ENCODE measurements at places on chromosomes 7 and 10.
A peak's percentile ranks its signal among the peaks of the same experiment; 100 is the strongest.

- DNase-seq: no peak
Measured at GRCh38 chr7:70439651-70440050, 692.3 kb upstream of the GALNT17 start.

DNA sequence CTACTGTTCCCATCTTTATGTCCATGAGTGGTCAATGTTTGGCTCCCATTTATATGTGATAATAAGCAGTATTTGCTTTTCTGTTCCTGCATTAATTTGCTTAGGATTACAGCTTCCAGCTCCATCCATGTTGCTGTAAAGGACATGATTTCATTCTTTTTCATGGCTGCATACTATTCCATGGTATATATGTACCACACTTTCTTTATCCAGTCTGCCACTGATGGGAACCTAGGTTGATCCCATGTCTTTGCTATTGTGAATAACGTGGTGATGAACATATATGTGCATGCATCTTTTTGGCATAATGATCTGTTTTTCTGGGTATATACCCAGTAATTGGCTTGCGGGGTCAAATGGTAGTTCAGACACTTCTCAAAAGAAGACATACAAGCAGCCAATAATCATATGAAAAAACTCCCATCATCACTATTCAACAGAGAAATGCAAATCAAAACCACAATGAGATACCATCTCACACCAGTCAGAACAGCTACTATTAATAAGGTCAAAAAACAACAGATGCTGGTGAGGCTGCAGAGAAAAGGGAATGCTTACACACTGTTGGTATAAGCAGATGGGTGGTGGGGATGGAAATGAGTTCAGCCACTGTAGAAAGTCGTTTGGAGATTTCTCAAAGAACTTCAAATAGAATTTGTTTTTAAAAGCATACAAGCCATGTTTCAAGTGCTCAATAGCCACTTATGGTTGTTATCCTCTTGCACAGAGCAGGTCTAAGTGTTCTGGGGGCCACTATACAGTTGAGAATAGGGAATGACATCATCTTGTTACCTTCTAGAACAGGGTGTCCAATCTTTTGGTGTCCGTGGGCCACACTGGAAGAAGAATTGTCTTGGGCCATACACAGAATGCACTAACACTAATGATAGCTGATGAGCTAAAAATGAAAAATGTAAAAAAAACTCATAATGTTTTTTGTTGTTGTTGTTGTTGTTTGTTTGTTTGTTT lies 23.2 kb upstream of the SDK1 start:
- DNase-seq: no peak

GRCh38 chr10:91550021-91550420 lies 82.8 kb downstream of the PPP1R3C start:
- DNase-seq: no peak

GRCh38 chr7:81769891-81770727 lies at the start of gene HGF:
TSS of gene HGF (minus strand) at chr7:81770047. CDS start at chr7:81769971, 76 bp downstream.
- peak; percentile 83 for DNase-seq

DNA sequence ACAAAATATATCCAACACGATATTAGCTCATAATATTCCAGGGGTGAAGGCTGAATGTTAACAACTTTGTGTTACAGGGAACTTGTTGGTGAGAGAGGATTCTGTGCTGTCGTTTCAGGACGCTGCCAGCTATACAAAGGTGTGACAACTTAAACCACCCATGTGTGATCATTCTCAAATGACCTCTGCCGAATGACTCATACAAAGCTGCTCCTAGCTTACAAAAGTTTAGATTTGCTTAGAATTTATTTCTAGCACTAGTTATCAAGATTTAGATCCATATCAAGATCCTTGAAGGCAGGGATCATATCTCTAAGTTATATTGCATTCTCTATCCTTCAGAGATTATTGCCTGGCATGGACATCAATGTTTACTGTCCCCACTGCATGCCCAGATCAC lies 65.3 kb downstream of the COBL start:
- DNase-seq: no peak

DNA sequence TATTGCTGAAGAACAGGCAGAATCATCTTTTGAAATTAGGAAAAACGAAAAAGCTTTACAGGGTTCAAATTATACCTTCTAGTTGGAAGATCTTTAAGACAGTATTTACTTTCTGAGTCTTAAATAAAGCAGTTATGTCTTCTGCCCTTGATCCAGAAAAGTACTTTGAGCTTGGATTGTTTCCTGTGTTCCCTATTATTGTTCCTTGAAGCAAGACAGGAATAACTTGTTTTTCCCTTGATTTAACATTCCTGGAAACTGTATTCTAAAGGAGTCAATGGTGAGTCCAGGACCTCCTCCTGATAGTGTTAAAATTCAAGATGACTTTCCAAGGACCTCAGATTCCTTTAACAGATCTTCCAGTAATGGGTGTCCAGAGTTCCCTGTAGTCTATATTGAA lies 74.3 kb upstream of the GATA3 start:
- no peak for DNase-seq

DNA sequence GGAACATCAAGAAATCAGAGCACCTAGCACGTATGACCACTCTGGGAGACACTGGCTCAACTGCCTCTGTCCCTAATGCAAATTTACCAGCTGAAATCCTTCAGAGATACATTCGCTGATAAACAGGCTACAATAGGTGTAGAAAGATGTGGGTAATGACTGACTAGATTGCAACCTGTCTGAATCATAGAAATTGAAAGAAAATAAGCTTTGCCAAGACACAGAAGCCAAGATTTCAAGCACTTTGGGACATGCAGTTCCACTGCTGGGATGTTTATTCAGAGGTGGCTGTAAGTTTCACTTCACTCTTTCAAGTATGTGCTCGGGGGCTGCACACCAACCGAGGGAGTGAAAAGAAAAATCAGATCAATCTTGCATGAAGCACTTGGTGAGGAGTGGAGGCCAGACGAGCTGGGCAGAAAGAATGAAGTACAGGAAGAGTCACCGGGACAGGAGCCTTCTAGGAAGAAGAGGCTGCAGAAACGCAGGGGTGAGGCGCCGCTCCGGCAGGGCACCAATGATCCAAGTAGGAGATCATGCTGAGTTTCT lies 276.7 kb downstream of the PARD3 start:
- DNase-seq: no peak

GRCh38 chr10:130658687-130659290 lies 522.6 kb downstream of the GLRX3 start:
- DNase-seq: no peak

DNA sequence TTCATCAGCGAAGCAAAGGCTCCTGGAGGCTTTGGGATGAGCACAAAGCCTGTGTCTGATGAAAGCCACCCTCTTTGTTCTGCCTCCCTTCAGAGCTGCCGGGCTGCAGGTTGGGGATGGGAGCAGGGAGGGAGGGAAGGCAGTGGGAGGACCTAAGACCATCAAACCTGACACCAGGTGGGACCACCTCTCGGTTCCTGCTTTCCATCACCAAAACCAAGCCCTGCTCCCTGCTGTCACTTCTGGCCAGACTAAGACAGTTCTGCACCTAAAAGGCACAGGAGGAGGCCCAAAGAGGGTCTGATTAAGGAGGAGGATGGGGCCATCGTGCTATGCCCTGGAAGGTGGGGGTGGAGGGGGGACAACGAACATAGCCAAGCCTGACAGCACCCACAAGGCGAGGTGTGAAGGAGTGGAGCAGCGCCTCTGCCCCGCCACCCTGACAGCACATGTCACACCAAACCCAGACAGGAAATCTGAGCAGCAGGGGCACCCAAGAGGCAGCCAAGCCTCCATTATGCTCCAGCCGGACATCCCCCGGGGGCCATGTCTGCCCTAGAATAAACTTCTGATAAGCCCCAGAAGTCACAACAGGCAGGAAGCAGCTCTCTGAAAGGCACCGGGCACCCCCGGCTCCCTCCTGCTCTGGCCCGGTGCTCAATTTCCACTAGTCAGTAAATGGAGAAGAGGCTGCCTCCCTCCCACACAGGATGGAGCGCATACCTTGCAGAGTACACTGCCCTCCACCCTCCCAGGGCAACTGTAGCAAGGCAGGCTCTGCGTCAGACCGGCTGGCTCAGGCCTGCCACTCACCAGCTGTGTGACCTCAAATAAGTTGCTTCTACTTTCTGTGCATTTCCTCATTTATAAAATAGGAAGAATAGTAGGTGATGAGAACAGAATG lies 48.9 kb downstream of the DLG5 start:
- no peak for DNase-seq

DNA sequence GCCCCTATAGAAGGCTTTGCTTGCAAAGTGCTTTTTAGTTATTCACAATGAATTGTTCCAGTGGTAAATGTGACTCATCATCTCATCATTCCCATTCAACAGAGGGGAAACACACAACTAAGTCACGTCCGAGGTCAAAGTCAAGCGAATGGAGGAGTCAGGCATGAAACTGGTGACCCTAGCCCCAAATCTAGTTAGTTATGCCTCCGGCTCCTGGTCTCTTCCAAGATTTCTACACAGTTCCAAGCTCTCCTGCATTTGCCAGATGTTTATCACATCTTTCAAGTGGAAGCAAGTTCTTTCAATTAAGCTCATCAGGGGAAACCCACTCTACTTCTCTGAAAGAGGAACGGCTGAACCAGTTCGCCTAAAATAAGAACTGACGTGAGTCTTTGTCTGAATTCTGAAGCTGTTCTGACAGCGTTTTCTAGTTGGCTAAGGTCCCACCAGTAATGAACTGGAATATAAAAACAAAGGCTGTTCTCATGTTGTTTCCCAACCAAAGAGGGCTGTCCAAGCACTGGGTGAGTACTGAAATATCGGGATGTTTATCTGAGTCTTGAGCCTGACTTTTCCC lies 140.9 kb upstream of the NRBF2 start:
- DNase-seq: no peak

DNA sequence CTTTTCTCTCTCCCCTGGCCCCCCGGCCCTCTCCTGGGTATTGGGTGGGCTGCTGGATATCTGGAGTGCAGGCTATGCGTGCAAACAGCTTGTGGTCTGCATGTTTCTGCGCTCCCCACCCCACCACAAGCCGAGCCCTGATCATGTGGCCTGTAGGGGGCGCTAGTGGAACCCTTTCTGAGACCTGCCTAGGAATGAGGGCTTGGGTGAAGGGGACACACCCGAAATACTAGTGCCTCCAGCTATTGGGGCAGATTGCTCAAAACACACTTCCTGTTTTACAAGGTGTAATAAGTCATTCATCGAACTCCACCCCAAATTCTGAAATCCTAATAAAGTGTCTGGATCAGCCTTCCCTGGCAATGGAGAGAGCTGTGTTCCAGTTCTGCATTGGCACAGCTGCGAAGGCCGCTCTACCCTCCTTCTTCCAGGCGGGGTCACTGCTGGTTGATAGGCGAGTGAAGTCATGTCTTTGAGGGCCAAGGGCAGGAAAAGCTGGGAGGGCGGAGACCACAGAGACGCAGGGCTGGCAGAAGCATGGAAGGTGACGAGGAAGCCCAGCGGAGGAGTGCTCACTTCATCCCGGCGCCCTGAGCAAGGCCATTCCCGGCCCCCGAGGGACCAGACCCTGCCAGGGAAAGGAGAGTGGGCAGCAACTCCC lies 19.8 kb upstream of the PRRT4 start:
- no peak for DNase-seq

DNA sequence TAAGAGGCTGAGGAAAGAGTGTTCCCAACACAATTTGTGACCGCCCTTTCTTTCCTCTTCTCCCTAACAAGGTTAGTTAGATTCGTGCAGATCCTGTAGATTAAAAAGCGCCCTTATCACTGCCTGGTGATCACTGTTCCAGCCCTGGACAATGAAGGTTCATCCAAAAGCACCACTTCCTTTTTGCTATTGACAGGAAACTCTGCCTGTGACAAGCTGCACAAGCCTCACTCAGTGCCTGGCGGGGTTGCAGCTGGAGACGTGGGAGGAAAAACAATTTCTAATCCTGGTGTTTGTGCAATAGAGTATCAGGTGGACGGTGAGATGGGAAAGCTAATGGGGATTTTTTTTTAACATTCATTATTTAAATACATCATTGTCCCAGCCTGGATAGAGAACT lies 105.9 kb upstream of the CAV2 start:
- no peak for DNase-seq

GRCh38 chr7:68058014-68058413 lies 1061.4 kb downstream of the TYW1 start:
- no peak for DNase-seq

- peak; percentile 77 for DNase-seq
Measured at GRCh38 chr10:86681047-86681446, 12.7 kb downstream of the LDB3 start.

DNA sequence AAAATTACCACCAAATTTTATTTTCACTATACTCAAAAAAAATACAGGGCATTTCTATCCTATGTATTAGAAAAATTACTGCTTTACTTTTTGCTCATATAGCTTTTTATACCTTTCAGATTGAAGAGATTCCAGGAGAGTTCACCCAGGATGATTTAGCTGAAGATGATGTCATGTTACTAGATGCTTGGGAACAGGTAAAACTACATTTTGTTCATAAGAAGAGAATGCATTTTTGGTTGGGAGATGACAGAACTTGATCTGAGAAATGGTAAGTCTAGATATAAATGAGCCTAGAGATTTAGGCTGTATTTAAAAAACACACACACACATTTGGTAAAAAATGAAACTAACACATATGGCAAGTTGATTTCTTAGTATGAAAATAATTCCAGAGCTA lies 38.1 kb upstream of the ARL4A start:
- DNase-seq: no peak

DNA sequence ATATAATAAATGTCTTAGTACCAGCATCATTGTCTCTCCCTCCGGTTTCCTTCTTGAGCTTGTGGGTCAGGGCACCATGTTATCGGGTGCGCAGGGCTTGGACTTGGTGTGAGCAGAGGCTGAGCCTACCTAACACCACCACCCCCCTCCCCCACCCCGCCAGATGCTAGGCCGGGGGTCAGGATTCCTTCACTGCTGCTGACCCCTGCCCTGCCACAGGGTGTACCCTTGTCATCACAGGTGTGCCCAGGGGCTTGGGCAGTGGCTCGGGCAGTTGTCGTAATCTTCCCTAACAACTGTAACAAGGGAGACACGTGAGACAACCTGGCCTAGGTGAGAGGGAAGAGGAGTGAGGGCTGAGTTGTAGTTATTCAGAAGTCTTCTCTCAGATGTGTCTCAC lies 12.6 kb upstream of the NFKB2 start:
- no peak for DNase-seq

GRCh38 chr10:75649466-75649865 lies 218.0 kb downstream of the LRMDA start:
- no peak for DNase-seq

DNA sequence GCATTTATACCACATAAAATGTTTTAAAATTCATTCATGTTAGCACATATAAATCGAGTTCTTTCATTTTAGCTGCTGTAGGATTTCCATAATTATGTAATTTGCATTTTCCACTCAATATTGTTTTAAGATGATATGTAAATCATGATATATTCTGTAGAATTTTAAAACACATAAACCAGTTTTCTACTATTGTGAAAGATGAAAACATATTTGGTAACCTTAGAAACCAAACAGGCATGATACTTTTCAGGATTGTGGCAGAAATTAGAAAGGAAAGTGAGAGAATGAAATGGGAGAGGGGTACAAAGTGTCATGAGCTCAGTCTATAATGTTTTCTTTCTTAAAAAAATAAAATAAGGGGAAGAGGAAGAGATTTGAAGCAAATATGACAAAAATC lies 269.3 kb downstream of the PPP1R3A start:
- DNase-seq: no peak

DNA sequence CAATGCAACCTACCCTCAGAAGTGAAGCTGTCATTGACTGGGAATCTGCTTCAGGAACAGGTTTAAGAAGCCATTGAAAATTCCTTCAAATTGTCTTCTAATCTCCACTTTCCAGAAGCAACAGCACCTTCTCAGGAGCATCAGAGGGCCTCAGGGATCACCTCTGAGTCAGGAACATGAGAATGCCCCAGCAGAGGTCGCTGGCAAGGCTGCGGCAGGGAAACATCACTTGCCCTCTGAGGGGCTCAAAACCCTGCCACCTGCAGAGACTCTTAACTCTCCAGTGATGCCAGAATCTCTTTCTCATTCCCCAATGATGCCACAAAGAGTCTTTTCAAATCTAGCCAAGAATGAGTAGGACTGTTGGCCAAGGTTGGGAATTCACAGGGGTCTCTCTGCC lies 5.9 kb upstream of the MAPK8 start:
- no peak for DNase-seq
